ENCODE measurements at places on chromosomes 3 and 15.
A peak's percentile ranks its signal among the peaks of the same experiment; 100 is the strongest.

- no peak for DNase-seq
Measured at GRCh38 chr3:150238995-150239619, 169.0 kb upstream of the TSC22D2 start.

DNA sequence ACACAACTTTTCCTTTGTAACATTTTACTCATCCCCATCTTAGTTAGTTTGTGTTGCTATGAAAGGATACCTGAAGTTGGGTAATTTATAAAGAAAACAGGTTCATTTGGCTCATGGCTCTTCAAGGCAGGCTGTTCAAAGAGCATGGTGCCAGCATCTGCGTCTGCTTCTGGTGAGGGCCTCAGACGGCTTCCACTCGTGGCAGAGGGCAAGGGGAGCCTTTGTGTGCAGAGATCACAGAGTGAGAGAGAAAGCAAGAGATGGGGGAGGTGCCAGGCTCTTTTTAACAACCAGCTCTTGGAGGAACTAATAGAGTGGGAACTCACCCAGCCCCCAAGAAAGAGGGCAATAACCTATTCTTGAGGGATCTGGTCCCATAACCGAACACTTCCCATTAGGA is 23.1 kb downstream of the PLA2G4F start:
- DNase-seq = no peak

DNA sequence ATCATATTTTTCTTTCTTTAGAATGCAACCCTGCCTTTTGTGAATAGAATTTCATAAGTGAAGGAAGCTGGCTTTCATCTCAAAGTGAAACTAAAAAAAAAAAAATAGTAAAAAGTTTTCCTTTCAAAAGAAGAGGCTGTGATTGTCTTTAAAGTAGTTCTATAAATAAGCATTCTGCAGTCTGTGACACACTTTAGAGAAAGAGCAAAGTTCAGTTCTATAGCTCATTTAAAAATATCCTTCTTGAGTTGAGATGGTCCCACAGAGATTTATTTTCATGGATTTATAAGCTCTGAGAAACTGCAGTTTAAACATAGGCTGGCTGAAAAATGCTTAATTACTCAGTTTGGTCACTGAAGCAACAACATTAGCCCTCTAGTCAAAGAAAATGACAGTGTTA is 36.1 kb upstream of the CNTN6 start:
- DNase-seq = no peak

DNA sequence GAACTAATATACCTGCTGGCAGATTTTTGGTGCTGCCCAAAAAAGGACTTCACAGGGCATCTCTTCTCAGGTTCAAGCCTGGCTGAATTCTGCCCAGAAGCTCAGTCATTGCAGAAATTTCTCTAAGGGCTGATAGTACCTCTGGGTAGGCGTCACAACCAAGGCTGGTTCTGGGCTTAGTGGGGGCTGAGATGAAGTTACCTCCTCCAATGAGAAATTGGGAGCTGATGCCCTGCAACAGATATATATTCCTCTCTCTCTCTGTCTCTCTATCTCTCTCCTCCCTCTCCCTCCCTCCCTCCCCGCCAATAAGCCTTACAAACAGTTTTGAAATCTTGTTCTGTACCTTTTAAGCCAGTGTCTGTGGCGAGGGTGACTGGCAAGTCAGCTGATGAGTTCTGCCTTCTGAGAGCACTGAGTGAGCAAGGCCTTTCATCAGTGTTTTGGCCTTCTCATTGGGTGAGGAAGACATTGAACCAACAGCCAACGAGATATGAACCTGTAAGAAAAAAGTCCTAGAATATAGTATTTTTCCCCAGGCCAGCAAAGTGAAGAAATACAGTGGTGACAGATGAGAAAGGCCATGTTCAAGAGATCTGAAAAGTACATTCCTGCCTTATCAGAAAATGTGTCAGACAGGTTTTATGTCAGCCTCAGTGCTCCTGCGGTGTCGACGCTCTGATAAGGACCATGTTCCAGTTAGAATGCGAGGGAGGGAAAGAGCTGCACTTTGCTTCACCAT is 45.5 kb downstream of the TMEM39A start:
- no peak for DNase-seq

GRCh38 chr15:53534105-53534839 is 225.2 kb downstream of the WDR72 start:
- no peak for DNase-seq

- no peak for DNase-seq
Measured at GRCh38 chr15:58424722-58425121, 7.1 kb upstream of the LIPC start.

DNA sequence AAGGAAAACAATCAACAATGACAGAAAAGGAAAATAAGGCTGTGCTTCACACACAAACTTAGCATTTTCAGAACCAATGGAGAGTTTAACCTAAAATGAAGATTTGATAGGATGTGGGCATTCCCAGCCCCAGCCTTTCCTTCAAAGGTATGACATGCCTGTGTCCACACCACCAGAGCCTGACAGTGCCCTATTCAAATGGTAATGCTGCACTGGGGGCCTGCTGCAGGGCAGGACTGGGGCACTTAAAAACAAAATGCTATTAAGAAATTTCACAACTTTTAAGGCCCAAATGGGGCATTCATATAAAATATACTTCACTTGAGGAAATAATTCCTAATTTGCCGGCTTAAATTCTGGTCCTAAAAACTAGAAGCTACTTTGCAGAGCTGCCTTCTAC is 30.9 kb upstream of the TKT start:
- DNase-seq = no peak

GRCh38 chr15:63035977-63036376 is 6.6 kb upstream of the TPM1 start:
- DNase-seq = no peak

GRCh38 chr3:142809259-142809658 is 79.6 kb downstream of the PCOLCE2 start:
- no peak for DNase-seq

DNA sequence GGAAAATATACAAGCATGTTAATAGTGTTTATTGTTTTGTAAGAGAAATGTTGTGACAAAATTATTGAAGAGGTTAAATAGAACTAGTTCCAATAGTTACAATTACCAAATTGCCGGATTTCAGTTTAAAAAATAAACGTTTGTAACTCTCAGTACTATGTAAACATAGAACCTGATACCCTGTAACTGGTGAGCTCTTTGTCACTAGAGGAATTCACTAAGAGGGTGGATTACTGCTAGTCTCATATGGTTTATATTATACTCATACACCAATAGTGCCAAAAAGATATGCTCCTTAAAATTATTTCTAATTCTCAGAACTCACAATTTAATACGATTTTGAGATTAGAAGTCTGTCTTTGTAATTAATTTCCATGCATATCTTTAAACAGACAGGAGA is 7.6 kb upstream of the GMNC start:
- no peak for DNase-seq

GRCh38 chr3:7764115-7764514 is 737.5 kb upstream of the LMCD1 start:
- DNase-seq = no peak

- DNase-seq = no peak
Measured at GRCh38 chr3:89059211-89059925, 48.1 kb upstream of the EPHA3 start.

- no peak for DNase-seq
Measured at GRCh38 chr3:78647726-78648125, 1120.1 kb downstream of the ROBO1 start.

DNA sequence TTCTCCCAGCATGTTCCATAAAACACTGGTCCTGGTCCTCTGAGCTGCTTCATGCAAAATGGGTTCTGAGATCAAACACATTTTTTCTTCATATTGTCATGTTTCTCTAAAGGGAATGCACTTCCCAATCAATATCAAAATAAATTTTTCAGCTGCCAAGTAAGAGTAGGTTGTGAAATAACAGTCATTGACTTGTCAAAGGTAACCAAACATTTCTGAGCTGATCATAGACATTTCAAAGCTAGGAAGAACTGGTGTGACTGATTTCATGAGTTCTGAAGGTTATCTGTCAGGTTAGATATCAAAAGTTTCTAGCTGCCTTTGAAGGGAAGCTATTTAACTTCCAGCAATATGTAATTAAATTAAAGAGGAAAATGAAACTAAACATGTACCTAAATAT is 770.9 kb downstream of the TBL1XR1 start:
- DNase-seq = no peak

DNA sequence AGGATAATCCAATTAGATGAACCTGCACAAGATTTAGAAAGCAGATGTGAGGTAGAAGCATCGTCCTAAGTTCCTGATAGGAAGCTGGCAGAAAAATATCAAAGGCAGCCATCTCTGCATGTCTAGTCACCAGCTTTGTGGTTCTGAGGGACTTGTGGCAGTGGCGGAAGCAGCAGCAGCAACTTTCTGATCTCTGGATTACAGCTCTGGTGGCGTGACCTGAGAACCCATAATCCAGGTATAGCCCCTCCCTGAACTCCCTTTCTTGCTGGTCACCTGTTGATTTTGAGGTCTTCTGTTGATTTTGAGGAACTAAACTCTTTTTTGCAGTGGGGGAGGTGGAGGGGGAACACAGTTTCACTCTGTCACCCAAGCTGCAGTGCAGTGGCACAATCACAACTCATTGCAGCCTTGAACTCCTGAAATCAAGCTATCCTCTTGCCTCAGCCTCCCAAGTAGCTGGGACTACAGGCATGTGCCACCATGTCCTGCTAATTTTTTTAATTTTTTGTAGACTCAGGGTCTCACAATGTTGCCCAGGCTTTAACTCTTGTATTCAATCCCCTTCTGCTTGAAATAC is 7.9 kb downstream of the FSIP1 start:
- peak; percentile 84 for DNase-seq

GRCh38 chr3:118636841-118637240 is 397.8 kb downstream of the IGSF11 start:
- no peak for DNase-seq

DNA sequence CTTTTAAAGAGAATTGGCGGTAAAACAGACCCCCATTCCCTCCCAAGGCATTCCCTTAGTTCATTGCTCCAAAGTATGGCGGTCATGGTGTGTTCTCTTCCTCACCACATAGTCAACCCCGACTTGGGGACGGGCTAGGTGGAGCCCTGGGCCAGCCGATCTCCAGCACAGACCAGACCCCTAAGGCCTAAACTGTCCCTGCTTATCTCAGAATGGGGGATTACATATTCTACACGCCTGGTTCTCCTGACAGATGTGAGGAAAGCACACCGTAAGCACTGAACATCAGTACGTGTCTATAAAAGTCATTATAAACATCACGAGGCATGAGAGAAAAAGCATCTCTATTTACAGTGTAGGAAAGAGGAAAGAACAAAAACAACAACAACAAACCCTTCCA is 244.5 kb upstream of the STT3B start:
- no peak for DNase-seq

- DNase-seq = no peak
Measured at GRCh38 chr3:170697908-170698307, 112.0 kb upstream of the SLC7A14 start.

GRCh38 chr15:76776480-76776879 is 128.7 kb downstream of the SCAPER start:
- DNase-seq = no peak

DNA sequence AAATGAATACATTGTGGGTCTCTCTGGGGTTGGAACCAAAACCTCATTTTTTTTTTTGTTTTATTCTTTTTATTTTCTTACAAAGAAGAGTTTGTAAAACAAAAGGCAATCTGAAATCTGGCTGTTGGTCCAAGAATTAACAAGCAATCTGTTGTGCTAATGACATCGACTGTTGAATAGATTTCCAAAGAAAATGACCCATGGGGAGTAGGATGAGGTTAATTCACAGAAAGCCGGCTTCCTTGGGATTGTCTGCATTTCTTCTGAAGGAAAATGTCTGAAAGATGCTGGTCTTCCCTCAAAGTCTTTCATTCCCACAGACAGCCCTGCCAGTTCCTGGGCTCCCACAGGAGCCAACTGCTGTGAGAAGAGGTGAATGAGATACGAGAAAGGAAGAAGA is 92.9 kb downstream of the LRRC3B start:
- no peak for DNase-seq

DNA sequence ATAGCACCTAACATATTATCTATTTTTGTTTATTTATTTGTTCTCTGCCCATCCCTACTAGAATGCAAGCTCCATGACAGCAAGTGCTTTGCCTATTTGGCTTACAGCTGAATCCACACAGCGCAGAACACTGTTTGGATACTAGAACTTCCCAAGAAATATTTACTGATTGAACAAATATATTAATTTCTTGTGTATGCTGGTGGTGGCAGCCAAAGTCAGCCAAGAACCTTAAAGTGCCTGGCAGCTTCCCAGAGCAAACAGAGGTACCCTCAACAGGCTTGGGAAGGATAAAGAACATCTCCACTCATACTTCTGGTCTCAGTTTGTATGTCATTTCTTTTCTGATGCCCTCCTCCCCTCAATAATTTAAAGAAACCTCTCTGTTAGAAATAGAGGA is 111.8 kb upstream of the SLC25A36 start:
- no peak for DNase-seq

GRCh38 chr3:42387802-42388651 is 22.4 kb downstream of the LYZL4 start:
- DNase-seq = peak; percentile 35

- no peak for DNase-seq
Measured at GRCh38 chr3:73365756-73366397, 258.9 kb downstream of the PDZRN3 start.

DNA sequence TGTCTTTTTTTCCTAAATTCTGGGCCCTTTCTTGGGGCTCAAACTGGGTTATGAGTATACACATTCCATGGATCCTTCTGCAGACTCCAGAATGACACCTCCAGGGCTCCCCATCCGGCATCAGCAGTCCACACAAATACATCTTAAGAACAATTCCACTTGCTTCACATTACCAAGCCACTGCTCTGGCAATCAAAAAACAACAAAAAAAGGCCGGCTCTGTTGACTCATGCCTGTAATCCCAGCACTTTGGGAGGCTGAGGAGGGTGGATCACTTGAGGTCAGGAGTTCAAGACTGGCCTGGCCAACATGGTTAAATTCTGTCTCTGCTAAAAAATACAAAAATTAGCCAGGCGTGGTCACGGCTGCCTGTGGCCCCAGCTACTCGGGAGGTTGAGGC is 49.9 kb upstream of the LPP start:
- no peak for DNase-seq

DNA sequence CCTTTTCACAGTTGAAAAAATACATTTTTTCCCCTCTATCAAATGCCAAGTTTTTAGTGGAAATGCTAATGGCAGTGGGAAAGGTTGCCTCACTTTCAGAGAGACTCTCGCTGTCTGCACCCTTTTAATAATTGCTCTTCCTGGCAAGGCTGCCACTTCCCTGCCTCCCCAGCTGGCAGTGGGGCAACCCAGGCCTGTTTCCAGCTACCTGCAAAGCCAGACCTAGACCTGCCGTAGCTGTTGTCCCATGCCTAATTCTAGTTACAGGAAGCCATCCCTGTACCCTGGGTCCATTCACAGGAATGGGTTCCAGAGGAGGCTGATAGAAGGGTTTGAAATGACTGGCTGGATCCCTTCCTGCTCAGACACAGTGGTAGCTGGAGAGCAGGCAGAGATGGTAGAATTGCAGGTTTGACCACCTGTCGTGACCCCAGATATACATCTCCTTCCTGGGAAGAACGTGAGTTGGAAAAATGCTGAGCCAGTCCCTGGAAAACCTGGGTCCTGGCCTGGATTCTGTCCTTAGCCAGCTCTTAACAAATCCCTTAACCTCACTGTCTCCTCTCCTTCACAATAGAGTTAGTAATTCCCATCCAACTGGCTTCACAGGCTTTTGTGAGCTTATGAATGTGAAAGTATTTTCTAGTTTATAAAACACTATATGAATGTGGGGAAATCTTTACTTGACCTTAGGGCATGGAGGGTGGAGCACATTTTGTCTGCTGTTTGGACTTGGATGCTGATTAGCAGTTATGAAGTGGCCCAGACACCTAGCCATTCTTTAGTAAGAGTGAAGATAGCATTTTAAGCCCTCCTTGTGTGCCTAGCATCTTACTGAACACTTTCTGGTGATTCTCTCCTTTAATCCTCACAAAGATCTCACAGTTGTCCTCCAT is 12.9 kb upstream of the ALPK3 start:
- DNase-seq = no peak
